ENCODE measurements at places on chromosomes 5 and 9.
A peak's percentile ranks its signal among the peaks of the same experiment; 100 is the strongest.

DNA sequence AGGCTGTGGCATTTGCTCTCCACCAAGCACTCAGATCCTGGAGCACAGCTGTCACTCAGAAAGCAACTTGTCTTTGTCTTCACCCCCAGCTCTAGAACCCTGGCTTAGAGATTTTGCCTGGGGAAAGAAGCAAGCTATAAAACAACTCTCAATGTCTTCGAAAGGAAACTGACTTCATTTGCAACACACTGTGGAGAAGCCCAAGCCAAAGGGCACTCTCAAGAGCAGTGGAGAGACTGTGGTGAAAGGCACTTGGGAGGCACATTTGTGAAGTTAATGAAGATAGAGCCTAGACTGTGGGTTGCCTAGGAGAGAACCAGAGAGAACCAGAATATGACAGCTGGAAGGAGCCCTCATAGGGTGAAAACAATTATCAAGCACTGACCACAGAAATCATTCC is 103.4 kb downstream of the CFAP95 start:
- no peak for DNase-seq

DNA sequence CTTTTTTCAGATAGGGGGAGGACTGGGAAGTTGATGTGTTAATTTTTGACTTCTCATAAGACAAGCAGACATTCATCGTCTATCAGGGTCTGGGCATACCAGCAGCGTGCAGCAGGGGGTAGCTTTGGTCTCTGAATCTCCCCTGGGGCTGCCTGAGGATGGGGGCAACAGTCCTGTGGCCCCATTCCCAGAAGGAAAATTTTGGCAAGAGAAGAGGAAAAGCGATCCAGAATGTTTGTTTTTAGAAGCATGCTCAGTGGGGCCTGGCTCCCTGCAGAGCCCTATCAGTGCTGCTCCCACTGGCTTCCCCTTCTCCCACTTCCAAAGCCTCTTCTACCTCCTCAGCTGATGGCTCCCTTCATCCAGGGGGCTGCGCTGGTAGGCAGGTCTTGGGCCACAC is 194.8 kb upstream of the IL12B start:
- DNase-seq = no peak

DNA sequence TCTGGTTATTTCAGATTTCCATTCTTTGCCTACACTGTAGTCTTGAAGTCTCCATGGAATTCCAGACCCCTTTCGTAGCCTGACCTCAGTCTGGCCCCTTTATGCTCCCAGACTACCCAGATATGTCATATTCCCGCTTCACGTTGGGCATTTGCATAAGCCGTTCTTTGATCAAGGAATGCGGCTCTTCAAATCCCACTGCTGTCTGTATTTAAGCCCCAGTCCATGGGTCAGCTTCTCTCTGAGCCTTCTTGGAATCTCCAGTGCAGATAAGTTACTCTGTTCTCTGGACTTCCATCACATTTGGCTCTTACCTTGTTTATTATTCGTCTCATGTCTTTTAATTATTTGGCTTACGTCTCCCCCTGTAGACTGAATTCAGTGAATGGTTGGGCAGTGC is 97.4 kb downstream of the PARP8 start:
- no peak for DNase-seq

DNA sequence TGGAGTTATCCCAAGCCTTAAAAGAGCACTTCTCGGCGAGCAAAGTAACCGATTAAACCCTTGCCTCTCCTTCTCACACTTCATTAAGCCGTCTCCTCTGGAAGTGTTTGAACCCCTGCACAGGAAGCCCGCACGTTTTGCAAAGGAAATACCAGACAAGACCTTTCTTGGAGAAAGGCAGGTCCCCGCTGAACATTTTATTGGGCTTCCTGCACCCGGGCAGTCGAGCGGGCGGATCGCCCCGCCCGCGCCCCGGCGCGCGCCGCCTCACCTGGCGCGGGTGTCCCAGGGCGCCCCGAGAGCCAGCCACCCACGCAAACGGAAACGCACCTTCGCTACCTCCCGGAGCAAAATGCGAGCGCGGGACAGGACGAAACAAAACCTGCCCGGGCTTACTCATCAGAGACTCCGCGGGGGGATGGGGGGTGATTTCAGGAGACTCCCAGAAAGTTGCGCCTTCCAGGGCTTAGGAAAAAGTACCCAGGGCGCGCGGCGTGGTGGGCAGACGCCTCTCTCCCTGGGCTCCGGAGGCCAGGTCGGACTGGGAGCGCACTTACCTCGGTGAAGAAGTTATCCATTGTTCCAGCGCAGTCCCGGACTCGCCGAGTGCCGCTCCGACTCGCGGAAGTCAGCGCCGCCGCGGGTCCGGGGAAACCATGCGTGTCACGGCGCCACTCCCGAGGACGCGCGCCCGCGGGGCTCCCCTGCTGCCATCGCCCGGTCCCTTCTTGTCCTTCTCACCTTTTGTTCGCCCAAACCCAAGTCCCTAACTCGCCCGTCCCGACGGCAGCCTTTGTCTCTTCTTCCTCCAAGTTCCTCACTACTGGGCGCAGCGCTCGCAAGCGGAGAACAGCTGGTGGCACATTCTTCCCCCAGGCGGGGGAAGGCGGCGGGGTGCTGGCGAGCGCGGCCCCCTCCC is 598 bp downstream of the MYO10 start:
- DNase-seq = peak; percentile 55

DNA sequence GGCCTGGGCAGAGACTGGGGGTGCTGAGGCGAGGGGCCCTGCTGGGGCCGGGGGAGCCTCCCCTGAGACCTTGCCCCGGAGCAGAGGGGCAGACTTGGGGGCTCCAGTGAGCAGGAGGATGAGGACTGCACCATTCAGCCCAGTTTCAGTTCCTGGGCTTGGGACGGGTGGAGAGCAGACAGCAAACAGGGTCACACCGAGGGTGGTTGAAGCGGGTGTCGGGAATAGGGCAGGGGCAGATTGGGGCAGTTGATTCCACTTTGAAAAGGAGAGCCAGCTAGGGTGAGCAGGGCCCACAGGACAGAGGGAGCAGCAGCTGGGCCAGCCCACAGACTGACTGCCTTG is 4.5 kb downstream of the GRK6 start:
- DNase-seq = no peak

GRCh38 chr9:97704345-97704677 is 7.2 kb upstream of the XPA start:
- peak; percentile 29 for DNase-seq

DNA sequence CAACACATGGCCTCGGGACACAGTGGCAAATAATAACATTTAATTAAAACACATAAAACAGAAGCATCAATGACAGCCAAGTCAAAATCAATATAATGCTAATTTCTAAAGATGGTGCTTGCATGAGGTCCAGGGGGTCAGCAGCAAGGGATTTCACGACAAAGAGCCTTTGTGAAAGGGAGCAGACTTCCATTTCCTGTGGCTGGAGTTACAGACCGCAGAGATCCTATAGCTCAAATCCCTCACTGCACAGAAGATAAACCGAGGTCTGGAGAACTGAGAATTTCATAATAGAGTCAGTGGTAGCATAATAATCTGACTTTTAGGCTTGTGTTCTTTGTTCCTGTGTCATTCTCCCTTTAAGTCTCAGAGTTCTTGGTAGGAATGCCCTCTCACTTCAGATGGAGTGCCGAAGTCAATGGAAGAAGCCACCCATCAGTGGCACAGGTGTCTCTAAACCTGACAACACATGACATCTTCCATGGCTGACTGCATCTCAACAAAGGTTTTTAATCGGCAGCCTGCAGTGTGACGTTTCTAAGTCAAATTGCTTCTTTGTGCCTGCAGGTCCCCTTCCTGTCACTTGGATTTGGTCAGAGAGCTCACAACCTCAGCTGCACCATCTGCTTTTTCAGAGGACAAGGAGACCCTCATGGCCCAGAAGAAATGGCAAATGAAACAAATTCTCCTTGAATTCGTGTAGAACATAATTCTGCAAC is 67.4 kb downstream of the CARTPT start:
- no peak for DNase-seq

DNA sequence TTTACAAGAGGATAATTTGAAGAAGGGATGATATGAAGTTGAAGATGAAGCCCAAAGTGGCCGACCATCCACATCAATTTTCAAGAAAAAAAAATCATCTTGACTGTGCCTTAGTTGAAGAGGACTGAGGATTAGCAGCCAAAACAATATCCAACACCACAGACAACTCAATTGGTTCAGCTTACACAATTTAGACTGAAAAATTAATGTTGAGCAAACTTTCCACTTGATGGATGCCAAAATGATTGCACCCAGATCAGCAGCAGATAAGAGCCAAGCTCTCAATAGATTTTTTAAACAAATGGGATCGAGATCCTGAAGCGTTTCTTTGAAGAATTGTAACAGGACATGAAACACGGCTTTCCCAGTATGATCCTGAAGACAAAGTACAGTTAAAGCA is 163.2 kb downstream of the GADD45G start:
- DNase-seq = no peak

GRCh38 chr5:159838551-159839222 is 77.6 kb upstream of the ADRA1B start:
- peak; percentile 13 for DNase-seq

GRCh38 chr9:7976167-7976755 is 176.7 kb upstream of the DMAC1 start:
- DNase-seq = no peak

DNA sequence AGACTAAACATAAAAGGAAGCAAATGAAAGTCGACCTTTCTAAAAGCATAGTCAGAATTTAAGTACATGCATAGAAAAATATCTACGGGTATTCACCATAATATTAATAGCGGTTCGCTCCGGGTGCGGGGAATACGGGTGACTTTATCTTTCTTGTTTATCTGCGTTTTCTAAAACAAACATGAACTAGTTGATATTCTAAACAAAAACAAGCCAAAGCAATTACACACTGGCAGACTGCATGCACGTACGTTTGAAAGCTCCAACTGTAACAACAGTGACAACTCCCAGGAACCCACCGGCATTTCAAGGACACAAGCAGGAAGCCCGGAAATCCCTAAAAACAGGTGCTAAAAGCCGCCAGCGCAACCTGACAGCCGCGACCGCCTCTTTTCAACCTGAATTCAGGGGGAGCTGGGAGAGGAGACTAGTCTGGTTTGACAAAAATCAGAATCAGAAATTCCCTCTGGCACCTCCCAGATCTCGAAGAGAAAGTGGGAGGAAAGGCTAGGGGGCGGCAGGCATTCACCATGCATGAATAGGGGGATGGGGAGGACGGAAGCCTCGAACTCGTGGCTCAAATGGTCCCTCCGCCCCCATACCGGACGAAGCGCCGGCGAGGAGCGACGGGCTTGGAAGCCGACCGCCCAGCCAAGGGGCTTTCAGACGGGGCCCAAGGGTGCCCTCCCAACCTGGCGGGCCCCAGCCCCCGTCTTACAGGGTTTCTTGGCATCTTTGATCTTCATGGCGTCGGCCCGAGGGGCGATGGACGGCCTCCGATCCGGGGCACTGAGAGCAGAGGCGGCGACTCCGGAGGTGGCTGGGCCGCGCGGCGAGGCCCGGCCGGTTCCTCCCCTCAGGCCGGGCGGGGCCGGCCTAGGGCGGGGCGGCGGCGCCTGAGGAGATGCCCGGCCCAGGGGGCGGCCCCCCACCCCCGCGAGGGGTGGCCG is at the start of gene PANK3:
PANK3 (minus strand) TSS at position 831 of the 950 bp plus-strand sequence; CDS start at position 746, 85 bp downstream.
- DNase-seq = no peak

- DNase-seq = no peak
Measured at GRCh38 chr5:94731471-94731870, 113.0 kb downstream of the SLF1 start.

DNA sequence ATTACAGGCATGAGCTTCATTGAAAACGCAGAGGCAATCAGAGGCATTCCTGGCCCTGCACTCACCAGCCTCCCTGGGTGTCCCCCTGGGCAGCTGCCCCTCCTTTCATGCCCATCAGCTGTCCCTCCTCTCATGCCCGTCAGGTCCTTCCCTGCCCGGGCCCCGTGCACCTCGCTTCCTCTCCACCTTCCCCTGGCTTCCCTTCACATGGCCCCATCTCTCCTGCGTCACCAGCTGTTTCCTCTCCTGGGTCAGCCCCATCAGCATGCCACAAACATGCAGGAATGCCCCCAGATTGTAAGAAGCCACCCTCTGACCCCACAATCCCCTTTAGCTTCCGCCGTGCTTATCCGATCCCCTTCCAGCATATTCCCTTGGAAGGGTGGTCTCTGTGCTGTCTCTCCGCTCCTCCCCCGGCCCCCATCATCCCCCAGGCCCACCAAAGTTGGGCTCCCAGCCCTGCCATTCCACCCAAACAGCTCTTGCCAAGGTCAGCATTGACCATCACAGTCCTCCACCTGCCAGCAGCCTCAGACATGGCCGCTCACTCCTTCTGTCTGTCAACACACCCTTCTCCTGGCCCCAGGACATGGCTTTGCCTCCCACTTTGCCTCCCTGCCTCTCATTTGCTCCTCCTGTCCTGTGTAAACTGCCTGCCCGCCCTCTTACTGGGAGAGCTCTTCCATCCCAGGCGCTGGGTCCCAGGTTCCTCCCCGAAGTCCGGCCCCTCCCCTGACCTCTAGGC is 98.6 kb upstream of the IER5L start:
- DNase-seq = no peak

DNA sequence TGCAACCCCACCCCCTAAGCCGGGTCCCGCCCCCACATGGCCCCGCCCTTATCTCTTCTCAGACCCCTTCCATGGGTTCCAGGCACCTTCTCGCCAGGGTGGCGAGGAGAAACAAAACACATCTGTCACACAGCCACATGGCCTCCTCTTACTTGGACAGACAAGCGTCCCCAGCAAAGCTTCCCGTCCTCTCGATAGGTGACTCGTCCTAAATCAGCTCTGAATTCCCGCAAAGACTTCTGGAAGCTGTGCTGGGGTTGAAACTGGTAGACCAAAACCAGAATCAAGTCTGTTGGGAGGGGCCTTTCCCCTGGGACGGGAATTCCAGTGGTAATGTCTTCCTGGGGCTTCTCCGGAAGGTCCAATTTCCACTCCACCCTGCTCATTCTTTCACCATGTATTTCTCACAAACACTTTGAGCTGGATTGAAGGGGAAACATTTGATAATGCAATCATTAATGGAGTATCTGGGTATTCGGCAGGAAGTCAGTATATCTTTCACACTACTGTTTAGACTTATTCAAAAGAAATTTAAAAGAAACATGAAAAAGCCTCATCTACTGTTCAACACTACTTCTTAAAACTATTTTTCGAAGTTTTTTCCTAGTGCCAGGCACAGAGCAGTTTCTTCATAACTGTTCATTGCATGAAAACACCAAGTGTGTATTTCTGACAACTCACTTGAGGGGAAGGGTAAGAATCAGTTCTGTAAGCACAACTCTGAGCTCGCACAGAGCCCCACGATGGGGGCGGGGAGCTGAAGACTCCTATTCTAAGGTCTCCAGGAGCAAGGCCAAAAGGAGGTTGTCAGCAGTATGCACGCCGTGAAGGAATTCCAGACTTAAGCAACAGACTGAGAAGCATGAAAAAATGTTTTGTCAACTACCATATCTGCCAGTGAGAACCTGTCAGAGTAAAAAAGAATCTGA is 644 bp upstream of the CTNNAL1 start:
- peak; percentile 79 for DNase-seq

GRCh38 chr9:118318770-118319431 is 614.7 kb downstream of the TLR4 start:
- no peak for DNase-seq

DNA sequence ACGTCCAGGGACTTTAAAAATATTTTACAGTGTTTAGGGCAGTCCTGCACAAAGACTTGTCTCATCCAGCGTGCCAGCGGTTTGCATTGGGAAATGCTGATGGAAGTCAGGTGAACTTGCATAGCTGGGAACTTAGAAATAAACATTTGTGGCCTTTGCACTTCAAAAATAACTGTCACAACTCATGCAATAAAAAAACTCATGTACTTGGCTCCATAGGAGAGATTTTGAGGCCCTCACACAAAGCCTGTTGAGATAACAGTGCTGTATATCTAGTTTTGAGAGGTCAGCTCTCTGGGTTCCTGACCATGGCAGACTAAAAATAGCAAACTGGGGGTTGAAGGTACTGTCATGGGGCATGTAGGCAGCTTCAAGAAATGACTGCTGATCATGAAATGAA is 5.5 kb downstream of the COMMD10 start:
- DNase-seq = no peak
